AG04449 (cell line): ENCODE measurements at places on chromosomes 1 and 21.

GRCh38 chr21:37792046-37792445 lies 124.2 kb downstream of the KCNJ6 start:
- DNase-seq = no peak

- no peak for DNase-seq
Observed at GRCh38 chr1:32701951-32702598, 495 bp downstream of the SYNC start.

GRCh38 chr1:228530086-228530758 lies 43.0 kb downstream of the RNF187 start:
- DNase-seq = no peak

- DNase-seq = no peak
Observed at GRCh38 chr1:214198571-214198970, 82.4 kb upstream of the SMYD2 start.

GRCh38 chr1:180585994-180586359 lies 27.2 kb downstream of the OVAAL start:
- no peak for DNase-seq

DNA sequence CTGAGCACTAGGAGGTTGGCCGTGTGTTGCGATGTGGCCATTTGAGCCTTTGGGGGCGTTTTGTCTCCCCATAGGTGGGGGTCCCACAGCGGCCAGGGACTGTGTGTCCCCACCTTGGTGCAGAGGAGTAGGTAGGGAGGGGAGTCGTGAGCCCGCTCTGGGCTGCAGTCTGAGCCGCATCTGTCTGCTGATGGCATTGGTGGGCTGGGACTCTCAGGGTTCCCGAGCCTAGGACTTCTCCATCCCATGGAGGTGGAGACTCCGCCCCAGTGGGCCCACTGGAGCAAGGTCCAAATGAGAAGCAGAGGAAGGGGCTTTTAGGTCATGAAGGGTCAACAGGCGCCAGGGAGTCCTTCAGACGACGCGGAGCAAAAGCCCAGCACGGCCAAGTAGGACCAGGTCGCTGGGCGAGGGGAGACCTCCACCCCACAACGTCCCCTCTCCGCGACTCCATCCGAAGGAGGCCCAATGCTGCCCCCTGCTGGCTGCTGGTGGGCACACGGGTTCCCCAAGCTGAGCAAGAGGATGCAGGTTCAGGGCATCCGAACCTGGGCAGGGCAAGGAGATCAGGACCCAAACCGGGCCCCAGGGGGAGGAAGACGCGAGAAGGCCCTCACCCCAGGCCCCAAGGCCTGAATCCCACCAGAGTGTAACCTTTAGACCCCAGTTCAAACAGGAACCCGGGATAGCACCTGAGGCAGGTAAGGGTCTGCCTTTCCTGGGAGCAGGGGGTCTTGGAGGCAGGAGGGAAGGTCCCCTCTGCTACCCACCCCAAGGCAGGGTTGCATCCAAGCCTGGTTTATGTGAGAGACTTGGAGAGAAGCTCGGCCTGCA lies 14.9 kb downstream of the TTC34 start:
- DNase-seq = no peak

DNA sequence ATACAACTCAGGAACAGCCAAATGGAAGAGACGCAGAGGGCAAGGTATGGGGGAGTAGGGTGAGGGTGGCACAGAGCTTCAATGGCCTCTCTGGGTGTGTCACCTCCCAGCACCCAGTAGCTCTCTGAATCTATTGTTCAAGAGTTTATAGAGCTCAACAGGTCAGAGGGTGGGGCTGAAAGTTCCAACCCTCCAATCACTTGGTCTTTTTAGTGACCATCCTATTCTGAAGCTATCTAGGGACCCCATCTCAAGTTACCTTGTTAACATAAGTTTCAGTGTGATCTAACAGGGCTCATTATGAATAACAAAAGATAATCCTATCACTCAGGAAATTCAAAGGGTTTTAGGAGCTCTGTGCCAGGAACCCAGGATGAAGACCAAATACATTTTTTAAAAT lies 31.2 kb upstream of the ZNF697 start:
- DNase-seq = no peak

DNA sequence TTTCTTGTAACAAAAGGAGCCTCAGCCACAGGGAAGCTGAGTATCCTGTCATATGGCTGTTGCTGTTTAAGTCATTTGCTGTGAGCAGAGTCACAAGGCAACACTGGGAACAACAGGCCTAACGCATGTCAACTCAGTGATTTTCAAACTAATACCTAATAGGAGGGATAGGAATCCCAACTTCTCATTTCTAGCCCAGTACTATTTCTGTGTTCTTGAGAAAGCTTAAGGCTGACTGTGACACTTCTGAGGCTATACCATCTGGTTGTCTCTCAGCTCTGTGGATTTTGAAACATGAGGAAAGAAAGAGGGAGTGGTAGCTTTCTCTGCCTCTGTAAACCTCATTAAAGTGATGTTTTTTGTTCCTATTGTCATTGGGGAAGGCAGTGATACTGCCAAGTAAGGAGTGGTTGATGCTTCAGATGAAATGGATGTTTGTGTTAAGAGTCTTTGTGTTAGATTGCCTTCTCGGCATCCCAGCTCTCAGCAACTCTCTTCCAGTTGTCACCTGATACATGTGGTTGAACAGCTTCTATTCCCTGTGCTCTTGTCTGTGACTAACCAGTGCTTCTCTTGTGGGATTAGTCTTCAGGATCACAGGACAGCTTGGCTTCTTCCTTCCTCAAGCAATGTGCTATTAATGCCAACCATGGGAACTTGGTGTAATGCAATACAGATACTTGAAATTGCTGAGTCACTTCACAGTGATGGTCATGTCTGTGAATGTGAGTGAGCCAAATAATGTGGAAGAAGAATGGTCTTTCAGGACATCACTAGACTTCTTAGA lies 166.8 kb upstream of the IVNS1ABP start:
- peak; percentile 98 for DNase-seq

DNA sequence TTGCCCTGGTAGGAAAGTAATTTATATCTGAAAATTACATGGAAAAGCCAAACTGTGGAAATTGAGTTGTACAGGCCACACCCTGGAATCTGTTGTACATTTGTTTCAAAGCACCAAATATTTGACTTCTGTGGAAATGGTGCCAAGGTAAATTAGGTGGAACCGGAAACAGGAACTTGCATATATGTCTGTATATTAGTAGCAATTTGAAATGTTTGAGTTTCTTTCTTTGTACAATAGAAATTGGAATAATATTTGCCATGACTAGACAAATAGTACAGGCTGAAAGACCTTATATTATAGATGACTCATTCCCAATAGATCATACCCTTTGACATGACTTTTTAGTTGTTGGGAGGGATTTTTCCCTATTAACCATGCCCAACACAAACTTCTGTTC lies 10.5 kb upstream of the TAF1A start:
- no peak for DNase-seq
